Osteoblast (primary cell): ENCODE measurements at places on chromosomes 13 and 19. TPM values are rescaled to one million over a fixed set of nuclear protein-coding genes. Genes with fewer than 3 reads are reported as not detected.

DNA sequence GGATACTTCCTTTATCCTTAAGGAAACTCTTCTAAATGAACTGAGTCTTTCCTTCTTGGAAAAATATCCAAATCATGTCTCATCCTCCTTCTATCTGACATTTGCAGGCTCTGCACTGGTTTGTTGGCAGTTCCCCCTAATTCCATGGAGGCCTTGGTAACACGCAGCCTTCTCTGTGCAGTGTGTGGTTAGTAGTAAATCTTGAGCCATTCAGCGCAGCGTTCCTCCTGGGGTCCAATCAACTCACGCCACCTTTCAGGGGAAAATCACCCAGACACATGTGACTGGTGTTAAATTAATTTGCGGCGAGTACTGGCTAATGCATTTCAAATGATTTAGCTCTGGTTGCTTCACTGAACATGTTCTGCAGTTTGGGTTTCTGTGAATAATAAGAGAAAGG lies 21.0 kb upstream of the CBY2 start:
- DNase-seq: peak; percentile 87

- no peak for DNase-seq
These were observed 1384.1 kb downstream of the UQCRFS1 start for GRCh38 chr19:27828829-27829228.

Gene ZNF726
- total RNA-seq: 1.8 and 2.1 TPM in 2 replicates

GRCh38 chr13:113508521-113509254 lies 18.2 kb upstream of the DCUN1D2 start:
- no peak for DNase-seq

DNA sequence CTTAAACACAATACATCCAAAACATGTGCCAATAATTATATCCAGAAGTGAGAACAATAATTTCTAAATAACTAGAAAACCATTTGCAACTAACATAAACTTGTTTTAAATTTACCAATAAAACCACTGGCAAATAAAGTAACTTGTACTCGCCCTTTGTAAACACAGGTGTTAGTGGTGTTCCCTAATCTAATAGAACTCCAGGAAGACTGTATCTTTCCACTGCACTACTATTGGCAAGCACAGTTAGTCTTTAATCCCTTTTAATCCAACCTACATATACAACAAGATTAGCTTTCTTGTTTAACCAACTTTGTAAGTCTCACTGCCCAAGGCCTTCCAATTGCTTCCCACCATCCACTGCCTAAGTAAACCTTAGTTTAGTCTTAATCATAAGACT lies 79.5 kb downstream of the PCDH9 start:
- DNase-seq: no peak

DNA sequence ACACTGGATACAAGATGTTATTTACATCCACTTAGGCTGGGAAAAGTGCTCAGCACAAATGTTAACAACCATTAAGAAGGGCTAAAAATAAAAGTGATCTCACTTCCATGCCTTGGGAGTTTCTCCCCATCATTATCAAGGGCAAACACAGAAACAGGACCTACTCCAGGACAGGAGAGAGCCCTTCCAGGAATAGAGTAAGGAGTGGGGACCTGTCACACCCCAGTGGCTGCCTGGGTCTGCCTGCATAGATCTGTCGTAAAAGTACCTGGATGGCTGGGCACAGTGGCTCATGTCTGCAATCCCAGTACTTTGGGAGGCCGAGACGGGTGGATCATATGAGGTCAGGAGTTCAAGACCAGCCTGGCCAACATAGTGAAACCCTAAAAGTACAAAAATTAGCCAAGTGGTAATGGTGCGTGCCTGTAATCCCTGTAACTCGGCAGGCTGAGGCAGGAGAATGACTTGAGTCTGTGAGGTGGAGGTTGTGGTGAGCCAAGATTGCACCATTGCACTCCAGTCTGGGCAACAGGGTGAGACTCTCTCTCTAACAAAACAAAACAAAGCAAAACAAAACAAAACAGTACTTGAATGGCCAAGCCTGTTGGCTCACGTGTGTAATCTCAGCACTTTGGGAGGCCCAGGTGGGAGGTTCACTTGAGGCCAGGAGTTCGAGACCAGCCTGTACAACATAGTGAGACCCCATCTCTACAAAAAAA lies 5.6 kb downstream of the ATP8A2 start:
- DNase-seq: no peak

Gene SBK2
- total RNA-seq: not detected in 2 replicates

DNA sequence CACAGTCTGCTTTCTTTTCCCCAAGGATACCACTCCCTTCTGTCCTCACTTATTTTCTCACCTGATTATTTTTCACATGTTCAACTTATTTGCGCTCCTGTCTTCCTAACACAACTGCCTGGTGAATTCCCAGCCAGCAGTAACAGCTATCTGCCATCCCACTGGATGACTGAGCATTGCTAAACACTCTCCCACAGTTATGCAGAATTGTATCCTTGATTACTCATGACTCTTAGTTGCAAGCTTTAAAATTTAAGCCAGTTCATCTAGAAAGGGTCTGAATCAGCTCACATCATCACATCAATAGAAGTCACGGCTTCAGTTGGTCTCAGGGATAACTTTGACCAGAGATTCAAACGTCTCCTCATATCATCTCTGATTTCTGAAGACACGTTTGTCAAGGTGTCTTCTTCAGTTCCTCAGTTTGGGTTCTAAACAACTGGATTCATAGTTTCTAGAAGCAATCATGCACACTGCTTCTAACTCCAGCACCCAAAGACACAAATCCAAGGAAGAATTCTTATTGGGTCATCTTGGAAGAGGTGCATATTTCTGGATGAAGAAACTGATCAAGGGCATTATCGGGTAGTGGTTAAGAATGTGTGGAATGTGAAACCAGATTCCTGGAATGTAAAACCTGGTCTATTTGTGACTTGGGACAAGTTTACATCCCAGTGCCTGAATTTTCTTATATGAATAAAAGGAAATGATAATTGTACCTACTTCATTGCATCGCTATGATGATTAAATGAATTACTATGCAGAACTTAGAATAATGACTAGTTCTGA lies 13.9 kb upstream of the DACH1 start:
- DNase-seq: no peak

- DNase-seq: no peak
These were observed 161.6 kb downstream of the FLT1 start for GRCh38 chr13:28333204-28333881.

DNA sequence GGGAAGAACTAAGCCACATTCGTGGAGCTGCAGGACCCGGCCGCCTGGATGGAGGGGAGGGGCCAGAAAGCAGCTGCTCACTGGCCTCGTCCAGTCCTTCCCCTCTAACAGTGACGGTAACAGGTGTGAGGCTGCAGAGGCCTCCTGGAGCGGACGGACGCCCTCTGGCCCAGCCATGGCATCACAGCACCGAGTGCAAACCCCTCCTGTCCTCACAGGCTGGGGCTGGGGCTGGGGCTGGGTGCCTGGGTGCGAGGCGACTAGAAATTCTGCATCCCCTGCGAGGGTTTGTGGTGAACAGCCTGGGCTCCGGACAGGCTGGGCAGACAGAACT lies 3.6 kb downstream of the MICOS13 start:
- DNase-seq: no peak

Gene FRY
- total RNA-seq: 8.3 and 12.3 TPM in 2 replicates

Gene KLK12
- not detected in 2 replicates for total RNA-seq

GRCh38 chr13:113860665-113861432 lies 3.0 kb downstream of the GAS6 start:
- DNase-seq: peak; percentile 88

Gene C1QTNF9
- under 0.01 TPM in 1 of 2 replicates, not detected in the other for total RNA-seq

GRCh38 chr13:84352946-84353345 lies 470.7 kb upstream of the SLITRK1 start:
- no peak for DNase-seq

Gene PSG3
- total RNA-seq: not detected in 2 replicates

GRCh38 chr13:112810608-112811007 lies 120.8 kb downstream of the ATP11A start:
- no peak for DNase-seq

DNA sequence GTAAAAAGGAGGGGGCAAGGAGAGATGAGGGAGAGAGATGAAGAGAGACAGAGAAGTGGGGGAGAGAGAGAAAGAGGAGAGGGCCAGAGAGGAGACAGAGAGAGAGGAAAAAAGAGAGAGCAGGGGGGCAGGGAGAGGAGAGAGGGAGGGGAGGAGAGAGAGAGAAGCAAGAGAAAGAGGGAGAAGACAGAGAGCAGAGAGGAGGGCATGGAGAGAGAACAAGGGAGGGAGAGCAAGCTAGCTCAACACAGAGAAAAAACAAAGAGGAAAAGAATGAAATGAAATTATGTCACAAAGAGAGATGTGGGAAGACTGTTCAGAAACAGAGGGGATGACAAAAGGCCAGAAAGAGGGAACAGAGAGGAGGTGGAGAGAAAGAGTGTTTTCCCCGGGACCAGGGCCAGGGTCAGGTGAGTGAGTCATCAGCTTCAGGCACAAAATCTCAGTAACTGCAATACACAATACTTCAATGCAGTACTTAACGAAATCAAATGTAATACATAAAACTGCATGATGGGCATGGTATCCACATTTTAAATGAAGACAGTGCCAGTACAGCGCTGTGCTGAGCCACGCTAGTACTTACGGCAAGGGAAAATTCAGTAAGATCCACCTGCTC lies 4.8 kb downstream of the KLK7 start:
- DNase-seq: no peak

Gene AKAP11
- 29.3 and 30.1 TPM in 2 replicates for total RNA-seq

DNA sequence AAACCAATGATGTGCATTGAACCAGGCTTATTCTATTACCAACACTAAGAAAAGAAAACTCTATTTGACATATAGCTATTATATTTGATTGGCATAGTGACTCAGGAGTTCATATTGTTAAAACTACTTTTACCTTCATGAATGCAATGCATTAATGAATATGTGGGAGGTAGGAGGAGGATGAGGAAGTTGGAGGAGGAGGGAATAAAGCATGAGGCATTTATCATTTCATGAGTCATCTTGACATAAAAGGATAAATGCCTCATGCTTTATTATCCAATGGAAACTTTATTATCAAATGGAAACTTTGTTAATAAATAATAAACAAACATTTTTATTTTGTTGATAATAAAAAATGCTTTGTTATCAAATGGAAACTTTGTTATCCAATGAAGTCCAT lies 116.5 kb downstream of the SPRY2 start:
- DNase-seq: no peak

- DNase-seq: no peak
These were observed 25.5 kb downstream of the SACS start for GRCh38 chr13:23408026-23408425.

Gene TUBA3C
- not detected in 2 replicates for total RNA-seq

- peak; percentile 15 for DNase-seq
These were observed 1.5 kb downstream of the ZNF235 start for GRCh38 chr19:44303320-44303719.

Gene XPO4
- 19.5 and 20.6 TPM in 2 replicates for total RNA-seq

- DNase-seq: no peak
These were observed 8.3 kb downstream of the GTF3A start for GRCh38 chr13:27432611-27433210.

GRCh38 chr13:28321756-28322155 lies 173.2 kb downstream of the FLT1 start:
- peak; percentile 72 for DNase-seq

Gene ZNF492
- 0.29 and 0.36 TPM in 2 replicates for total RNA-seq

- peak; percentile 88 for DNase-seq
These were observed 15.0 kb upstream of the SLC35E1 start for GRCh38 chr19:16586991-16587832.

Gene ASF1B
- 1.1 and 2.7 TPM in 2 replicates for total RNA-seq

Gene SELENOW
- 76.7 and 78.4 TPM in 2 replicates for total RNA-seq

Gene ZNF546
- 8.7 and 8.8 TPM in 2 replicates for total RNA-seq

- DNase-seq: no peak
These were observed 289.2 kb downstream of the EFNB2 start for GRCh38 chr13:106246242-106246641.

Gene LILRA2
- not detected in 2 replicates for total RNA-seq

- DNase-seq: no peak
These were observed 41.3 kb downstream of the FLT3 start for GRCh38 chr13:28058866-28059613.

Gene PRTN3
- not detected in 2 replicates for total RNA-seq

Gene ACOD1
- total RNA-seq: not detected in 2 replicates

GRCh38 chr13:78972561-78972960 lies 313.6 kb upstream of the OBI1 start:
- no peak for DNase-seq

GRCh38 chr19:1004803-1005664 lies 4.8 kb downstream of the GRIN3B start:
- DNase-seq: no peak

Gene LHFPL6
- 87.2 and 112 TPM in 2 replicates for total RNA-seq

- no peak for DNase-seq
These were observed 186.2 kb downstream of the POSTN start for GRCh38 chr13:37412241-37412921.
